Ureter (tissue), 1 donor: ENCODE measurements at places on chromosomes 7 and 10.

GRCh38 chr7:19098510-19098909 is 18.9 kb downstream of the TWIST1 start:
- DNase-seq = no peak

GRCh38 chr10:75329190-75329745 is 72.3 kb downstream of the ZNF503 start:
- no peak for DNase-seq

DNA sequence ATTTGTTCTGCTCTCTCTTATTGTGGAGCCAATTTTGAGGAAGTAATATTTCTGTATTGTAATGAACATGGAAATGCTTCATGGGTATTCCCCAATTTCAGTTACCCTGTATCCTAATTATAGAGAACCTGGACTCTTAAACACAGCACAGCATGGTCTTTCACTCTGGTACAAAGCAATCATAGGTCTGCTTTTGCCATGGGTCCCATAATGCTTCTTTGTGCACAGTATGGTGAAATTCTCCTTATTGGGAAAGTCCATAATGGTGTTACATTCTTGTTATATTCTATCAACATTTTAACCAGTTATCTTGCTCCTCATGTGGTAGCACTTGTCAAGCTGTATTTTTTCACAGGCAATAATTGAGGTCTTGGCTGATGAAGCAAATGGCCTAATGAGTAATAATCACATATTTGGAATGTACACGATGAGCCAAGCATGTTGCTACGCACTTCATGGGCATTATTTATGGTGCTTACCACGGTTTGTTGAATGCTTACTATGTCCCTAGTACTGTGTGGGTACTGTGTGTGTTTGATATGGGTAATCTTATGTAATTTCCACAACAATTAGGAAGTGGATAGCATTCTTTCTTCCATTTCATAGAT is 42.9 kb downstream of the PRKG1 start:
- no peak for DNase-seq

- DNase-seq = no peak
These were observed 107.8 kb downstream of the CDH23 start for GRCh38 chr10:71504570-71504969.

DNA sequence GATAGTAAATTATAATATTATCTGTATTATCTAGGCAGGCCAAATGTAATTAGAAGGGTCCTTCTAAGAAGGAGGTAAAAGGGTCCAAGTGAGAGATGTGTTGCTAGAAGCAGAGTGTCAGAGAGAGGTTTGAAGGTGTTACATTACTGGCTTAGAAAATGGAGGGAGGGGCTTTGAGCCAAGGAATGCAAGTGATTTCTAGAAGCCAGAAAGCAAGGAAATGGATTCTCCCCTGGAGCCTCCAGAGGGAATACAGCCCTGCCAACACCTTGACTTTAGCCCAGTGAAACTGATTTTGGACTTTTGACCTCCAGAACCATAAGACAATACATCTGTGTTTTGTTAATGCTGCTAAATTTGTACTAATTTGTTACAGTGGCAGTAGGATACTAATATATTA is 97.9 kb upstream of the IL6 start:
- DNase-seq = no peak

DNA sequence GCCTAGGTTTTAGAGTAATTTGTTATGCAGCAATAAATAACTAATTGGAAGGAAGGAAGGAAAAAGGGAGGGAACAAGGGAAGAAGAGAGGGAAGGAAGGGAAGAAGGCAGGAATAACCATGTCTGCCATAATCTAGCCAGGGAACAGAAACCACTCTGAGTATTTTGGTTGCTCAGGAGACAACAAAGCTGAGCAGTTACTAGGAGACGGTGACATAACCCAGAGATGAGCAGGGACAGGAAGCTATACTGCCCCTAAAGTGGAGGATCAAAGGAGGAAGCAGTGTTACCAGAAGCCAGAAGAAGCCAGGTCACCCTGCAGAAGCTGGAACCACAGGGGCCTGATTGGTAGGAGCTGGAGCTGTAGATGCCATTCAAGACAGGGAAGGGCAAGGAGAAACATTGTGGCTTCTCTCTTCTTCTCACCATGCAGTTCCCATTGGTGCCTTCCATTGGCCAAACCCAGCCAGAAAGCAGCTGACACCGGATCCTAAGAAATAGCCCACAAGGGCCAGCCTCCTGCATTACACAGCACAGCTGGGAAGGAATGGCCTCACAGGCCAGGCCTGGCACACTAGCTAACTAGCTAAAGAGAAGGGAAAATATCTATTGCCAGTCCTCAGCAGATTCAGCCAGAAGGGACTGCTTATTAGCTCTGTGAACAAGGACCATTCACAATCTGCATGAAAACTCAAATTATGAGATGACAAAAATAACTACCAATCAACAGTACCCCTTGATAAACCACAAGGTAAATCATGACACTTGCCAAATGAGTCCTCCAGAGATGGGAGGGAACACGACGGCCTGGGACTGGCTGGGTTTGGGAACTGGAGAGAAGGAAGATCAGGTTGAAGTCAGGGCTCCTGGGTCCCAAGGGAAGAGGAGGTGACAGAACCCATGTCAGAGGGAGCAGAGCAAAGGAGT is 184.5 kb upstream of the NFE2L3 start:
- no peak for DNase-seq

- no peak for DNase-seq
These were observed 234.2 kb downstream of the PRPF18 start for GRCh38 chr10:13820964-13821337.

- DNase-seq = no peak
These were observed 1174.9 kb upstream of the AUTS2 start for GRCh38 chr7:68423356-68423755.

DNA sequence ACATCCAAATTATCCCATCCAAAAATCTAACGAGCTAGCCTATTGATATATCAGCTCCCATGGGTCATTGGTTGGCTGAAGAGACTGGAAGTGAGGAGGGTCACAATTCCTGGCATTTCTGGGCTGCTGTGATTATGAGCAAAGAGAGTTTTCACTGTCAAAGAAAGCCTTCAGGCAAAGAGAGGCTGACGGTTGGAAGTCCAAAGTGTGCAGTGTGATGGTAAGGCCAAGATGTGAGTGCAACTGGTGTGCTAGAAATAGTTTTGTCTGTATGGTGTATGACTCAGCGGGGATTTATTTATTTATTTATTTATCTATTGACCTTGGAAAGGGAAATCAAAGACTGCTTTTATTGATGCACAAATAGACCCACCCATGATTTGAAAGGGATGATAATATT is 75.0 kb downstream of the AASS start:
- no peak for DNase-seq

DNA sequence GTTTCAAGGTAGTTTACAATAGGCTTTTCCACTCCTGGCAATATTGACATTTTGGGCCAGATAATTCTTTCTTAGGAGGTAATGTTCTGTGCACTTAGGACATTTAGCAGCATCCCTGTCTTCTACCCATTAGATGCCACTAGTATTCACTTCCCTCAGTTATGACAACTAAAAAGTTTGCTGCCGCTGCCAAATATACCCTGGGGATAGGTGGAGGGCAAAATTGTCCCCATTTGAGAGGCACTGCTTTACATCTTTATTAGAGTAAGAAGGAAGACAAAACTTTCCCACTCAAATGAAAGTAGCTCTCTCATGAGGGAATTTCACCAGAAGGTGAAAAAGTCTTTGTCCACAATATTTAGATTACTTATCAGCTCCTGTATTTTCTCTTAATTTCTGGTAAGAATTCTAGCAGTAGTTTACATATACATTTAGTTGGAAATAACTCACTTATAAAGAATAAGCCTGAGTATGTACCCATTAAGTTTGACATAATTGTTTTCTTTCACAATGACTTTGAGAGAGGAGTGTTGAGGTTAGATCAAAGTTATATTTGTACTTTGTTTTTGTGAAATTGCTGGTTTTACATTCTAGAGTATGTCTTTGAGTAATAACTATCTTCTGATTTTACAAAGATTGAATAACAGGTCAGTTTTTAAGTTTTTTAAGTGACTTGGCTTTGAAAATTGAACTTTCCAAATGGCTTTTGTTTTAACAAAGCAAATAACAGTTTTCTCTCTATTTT is 46.0 kb downstream of the HELLS start:
- DNase-seq = no peak

- no peak for DNase-seq
These were observed 448 bp downstream of the SEC24C start for GRCh38 chr10:73744664-73744975.

- DNase-seq = no peak
These were observed 91.2 kb downstream of the SPAG6 start for GRCh38 chr10:22436526-22436892.

GRCh38 chr7:131836733-131837132 is 280.3 kb upstream of the PODXL start:
- no peak for DNase-seq
